ENCODE measurements at places on chromosomes 1 and 21.
A peak's percentile ranks its signal among the peaks of the same experiment; 100 is the strongest.

GRCh38 chr1:2583871-2584351 is 2.7 kb upstream of the PRXL2B start:
- DNase-seq = no peak

GRCh38 chr1:9537863-9538668 is 1.2 kb upstream of the SLC25A33 start:
- DNase-seq = no peak

DNA sequence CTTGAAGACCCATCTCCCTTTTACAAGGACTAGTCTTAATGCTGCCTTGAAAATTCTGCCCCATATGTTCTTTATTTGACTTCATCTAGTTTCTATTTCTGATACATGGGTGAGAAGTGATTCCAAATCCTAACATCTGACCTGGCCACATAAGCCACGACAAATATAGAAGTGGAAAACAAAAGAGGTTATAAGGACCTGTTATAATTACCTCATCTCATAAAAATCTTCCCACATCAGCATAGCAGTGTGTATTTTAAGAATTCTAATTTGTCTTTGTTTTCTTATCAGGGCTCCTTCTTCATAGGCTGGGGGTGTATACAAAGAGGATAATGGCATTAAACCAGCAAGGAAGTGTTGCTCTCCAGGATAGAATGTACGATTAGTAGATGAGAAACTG is 1007.4 kb downstream of the TTLL7 start:
- no peak for DNase-seq

DNA sequence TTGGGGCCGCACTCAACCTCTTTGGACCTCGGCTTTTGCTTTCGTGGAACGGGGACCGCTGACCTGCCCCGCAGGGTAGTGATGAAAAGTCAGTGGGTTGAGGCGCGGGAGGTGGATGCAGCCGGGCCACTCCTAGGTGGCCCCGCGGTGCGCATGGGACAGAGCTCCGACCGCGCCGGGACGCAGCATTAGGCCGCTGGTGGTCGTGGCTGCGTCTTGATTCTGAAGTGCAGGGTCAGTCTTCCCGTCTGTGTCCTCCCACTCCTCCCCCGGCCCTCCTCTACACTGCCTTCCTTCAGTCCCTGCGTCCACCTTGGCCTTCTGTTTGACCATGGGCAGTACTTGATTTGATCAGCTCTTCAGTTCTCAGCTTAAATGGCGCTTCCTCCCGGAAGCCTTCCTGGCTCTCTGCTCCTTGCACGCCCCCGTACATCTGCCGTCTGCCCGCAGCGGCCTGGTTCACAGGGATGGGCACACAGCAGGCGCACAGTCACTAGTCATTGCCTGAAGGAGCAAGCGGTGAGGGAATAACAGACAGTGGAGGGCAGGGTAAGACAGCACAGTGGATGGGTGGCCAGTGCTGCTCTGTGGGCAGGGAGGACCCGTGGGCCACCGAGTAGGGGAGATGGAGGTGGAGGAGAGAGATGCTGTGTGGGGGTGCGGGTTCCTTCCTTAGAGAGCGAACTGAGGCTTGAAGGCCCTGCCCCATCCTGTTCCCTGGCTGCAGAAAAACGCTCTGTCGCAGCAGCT is 633 bp downstream of the THEMIS2 start:
- DNase-seq = peak; percentile 26

Data from Kasumi-1 (cell line).